ENCODE measurements at places on chromosomes 3 and 15. TPM values are rescaled to one million over a fixed set of nuclear protein-coding genes. Genes with fewer than 3 reads are reported as not detected.

CKMT1A gene
- total RNA-seq = 0.31 TPM

DNA sequence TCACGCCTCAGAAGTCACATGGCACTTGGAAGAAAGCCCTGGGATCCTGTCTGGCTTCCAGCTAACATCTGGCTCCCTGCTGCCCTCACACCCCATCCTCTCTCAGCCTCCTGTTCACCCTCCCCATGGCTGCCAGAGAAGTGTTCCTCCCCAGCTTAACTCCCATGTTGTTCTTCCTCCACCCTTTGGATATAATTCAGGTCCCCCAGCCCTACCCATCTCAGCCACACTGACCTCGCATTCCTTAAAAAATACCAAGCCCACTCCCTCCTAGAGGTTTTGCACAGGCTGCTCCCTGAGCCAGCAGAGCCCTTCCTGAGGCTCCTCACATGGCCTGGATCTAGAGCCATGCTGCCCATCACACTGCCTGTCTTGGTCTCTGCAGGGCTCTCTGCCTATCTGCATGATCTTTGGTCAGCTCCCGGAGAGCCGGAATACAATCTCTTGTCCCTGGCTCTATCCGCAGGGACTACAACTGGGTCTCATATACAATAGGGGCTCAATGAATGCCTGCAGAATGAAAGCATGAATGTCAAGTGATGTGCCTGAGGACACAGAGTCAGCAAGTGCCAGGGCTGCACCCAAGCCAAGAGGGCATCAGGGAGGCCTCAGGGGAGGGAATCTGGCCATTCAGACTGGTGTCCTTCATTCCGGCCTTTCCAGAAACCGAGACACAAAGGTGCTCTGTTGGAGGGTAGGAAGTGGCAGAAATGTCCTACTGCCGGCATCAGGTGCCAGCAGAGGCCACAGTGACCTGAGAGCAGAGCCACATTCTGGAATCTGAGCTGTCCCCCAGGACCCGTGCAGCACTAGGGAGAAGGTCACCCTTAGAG lies 3.8 kb upstream of the TKT start:
- DNase-seq = peak; percentile 32

CRELD1 gene
- 33.2 TPM for total RNA-seq

- no peak for DNase-seq
These were observed 410.6 kb upstream of the THRB start for GRCh38 chr3:24905266-24905665.

KLF15 gene
- total RNA-seq = 12.1 TPM

- no peak for DNase-seq
These were observed 60.5 kb downstream of the IGF2BP2 start for GRCh38 chr3:185764163-185764979.

NKIRAS1 gene
- 26.9 TPM for total RNA-seq

USP8 gene
- total RNA-seq = 42.3 TPM

DNA sequence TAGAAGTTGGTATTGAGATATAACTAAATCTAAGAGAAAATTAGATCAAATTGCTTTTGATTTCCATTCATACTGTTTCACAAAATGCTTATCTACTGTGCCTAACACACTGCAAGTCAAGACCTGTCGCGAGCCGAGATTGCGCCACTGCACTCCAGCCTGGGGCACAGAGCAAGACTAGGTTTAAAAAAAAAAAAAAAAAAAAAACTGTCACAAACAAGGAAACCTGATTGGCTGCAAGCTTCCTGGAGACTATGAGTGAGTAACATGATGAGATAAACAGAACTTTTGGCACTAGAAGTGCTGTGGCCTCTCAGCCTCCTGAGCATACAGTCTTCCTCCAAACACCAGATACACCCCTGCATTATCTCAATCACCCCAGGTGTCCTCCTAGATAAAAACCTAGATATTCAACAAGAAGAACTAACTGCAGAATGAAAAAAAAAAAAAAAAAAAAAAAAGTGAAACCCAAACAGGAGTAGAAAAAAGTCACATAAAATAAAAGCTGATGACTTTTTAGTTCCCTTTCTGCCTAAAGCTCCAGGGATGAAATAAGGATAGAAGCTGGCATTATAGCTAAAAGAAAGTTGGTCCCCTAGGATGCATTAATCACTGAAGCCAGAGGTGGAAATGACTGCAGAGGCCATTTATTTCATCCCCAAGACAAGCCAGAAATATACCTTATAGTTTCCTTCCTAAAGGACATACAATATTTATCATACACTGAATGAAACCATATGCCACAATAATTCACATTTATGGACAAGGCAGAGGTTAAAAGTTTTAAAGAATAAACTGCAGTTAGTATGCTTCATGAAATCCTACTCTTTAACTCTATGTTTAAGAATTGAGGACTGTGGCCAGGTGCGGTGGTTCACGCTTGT lies 82.4 kb downstream of the P3H2 start:
- peak; percentile 62 for DNase-seq

GOLGA6L7 gene
- not detected for total RNA-seq

- DNase-seq = peak; percentile 80
These were observed 34.2 kb upstream of the PRR23E start for GRCh38 chr3:127158614-127159229.

DNA sequence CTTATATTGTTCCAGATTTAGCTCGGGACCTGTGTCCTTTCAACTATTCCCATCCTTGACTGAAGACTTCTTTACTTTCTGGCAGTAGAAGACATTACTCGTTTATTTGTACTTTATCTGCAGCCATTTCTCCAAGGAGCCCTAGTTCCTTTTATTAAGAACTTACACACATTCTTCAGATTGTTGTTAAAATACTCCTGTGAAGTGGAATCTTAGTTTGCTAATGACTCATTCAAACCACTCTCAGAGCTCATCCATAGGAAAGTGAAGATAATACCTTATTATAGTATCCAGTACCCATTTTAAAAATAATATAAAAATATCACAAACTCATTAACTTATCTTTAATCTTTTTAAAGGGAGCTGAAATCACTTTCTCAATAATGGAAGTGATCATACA lies 63.5 kb downstream of the C3orf70 start:
- no peak for DNase-seq

DNA sequence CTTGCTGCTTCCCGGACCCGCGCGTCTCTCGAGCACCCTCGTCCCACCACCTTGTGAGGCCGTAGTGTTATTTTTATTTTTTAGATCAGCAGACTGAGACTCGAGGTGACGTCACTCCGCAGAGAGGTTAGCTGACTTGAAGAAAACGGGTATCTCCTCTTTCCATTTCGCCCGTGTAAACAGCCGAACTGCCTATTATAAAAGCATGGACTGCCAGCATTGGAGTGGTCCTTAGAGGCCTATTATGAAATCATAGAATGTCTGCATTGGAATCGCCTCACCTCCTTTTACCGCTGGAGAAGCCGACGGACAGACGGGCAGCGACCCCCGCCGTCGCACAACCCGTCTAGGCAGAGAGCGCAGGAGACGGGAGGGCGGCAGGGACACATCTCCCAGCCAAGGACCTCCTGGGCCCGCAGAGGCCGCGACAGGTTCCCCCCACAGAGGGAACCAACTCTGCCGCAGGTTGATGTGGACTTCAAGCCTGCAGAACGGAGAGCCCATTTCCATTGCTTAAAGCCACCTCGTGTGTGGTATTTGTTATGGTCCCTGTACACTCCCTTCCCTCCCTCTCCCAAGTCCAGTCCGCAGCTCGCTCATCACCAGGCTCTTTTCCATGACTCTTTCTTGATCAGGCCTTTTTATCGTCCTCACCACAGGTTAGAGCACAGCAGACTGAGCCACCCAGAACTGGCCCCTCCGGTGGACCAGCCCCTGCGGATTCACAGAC lies 540 bp upstream of the PPP1R2 start:
- DNase-seq = peak; percentile 41

DNA sequence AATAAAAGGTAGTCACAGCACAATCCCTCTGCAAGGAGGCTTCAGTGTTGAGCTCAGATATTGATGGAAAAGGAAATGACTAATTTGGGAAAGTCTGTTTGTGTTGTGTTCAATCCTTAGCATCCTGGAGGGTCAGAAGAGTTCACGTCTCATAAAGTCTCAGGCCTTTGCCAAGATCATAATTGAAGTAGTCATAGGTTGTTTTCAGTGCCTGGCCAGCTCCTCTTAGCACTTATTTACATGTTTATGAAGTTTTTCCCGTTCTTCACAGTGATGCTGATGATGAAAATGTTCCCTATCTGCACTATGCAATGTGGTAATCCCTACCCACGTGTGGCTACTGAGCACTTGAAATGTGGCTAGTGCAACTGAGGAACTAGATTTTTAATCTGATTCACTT lies 61.6 kb upstream of the TGFBR2 start:
- no peak for DNase-seq

DNA sequence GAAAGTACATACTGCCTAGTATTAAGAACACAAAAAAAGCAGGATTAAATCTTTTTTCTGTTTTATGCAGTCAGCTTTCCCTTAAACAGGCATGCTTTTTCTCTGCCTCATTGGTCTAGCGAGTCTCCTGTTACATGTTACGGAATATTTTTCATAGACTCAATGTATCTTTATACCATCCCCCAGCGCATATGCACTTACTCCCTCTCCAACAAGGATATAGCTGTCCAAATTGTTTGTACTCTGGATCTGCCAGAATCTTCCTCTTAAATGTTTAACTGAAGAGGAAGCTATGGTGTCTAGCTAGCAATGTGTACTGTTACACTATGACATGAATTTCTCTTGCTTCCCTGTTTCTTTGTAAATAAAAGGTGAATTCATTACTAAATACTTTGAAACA lies 9.2 kb upstream of the SLCO3A1 start:
- DNase-seq = peak; percentile 42

SCN5A gene
- total RNA-seq = 6.1 TPM

Measured in tongue (tissue), 3 donors.